Stimulated activated CD8-positive, alpha-beta memory T cell treated with anti-CD3 and anti-CD28 coated beads, Interleukin-7, amount 100 ng/mL, for 4 hours (primary cell): ENCODE measurements at places on chromosomes 11 and 22.

DNA sequence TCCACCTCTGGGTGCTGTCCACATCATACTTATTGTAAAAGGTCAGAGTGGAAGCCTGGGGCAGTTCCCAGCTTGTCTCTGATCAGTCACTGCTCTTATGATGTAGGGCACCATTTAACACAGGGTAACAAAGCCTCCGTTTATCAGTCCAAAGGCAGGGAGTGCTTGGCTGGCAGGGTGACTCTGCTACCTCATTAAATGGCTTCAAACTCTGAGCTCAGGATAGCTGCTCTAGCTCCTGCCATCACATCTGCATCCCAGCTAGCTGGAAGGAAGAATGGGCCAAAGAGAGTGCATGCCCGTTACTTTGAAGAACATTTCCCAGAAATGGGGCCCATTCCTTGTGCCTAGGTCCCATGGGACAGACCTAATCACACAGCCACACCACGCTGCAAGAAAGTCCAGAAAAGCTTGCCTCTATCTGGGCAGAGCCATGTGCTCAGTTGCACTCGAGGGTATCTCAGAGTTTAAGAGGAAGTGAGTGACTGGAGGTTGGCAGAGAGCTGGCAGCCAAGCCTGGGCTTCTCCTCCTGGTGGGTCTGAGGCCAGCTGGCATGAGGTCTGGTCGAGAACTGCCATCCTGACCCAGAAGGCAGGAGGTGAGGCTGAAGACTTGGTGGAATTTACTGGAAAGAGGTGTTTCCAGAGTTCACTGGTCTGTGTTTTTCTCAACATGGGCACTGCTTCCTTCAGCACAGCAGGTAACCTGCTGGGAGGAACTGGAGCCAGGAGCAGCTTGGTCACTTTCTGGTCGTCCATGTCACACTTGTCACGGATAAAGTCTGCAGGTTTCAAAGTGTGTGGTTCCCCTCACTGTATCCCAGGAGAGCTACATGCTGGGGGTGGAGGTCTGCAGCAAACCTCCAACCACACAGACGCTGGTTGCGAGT is 935.7 kb downstream of the BRD1 start:
- no peak for DNase-seq

DNA sequence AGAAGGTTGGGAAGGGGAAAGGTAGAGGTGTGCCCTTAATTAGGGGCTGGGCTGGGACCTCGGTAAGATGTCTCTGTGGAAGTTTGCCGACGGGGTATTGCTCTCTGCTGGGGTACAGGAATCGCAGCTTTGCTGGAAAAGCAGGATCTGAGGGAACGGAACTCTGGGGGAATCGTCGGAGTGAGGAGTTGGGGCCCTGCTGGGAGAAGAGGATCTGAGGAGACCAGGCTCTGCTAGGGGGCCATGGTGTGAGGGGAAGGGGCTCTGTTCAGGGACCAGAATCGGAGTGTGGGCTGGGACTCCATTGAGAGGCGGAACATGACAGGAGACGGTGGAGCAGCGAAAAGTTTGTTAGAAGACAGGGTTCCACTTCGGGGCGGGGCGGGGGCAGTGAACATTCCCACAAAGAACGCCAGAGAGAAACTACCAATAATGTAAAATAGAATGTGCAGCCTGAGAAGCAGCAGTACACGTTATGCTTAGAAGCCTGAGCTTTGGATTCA is 456 bp downstream of the AAMDC start:
- DNase-seq, result no peak

DNA sequence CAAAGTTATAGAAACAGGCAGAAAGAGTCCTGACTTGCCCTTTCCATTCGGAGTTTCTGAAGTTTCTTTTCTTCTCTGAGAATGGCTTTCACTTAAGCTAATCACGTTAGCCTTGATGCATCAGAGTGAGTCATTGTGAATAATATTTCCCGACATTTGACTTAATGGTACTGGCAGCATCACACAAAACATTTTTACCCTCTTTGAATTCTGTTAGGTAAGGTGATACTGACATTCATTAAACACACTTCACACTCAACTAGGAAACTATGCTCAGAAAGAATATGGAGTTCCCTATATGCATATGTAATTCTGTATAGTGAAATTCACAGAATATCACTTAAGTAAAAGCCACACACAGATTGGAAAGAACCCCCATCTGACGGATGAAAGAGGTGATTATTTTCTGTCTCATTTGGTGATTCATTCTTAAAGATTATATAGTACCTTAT is 120.8 kb upstream of the ARHGAP20 start:
- no peak for DNase-seq

- DNase-seq, result no peak
Observed at GRCh38 chr11:44454666-44455065, 110.8 kb upstream of the CD82 start.

DNA sequence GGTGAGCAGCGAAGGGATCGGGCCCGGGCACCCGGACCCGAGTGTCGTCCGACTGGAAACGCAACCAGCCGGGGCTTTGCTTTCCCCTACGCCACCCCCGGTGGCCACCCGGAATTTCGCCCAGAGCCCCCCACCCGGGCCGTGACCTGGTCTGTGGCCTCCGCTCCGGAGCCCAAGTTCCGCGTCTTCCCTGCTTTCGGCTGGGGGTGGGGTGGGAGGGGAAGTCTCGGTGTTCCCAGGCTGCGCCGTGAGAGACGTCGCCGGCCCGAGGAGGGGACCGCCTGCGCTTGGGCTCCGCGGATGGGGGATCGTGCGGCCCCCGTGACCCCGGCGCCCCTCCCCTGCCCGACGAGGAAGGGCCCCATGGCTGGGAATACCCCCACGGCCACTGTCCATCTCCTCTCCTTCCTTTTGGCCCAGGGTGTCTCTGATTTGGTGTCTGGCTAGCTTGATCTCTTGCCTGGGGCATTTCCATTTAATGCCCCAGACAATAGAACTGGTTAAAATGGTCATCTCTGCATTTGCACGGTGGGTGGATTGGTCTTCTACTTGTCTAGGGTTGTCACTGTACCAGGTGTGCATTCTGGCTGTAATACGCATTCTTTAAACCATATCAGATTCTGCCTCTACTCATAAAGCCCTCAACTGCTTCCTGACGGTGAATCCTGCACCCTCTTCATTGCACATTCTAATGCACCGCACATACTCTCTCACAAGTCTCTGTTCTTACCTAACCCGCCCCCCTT is 789 bp downstream of the SIK2 start:
- peak; percentile 3 for DNase-seq
